Activated naive CD8-positive, alpha-beta T cell treated with anti-CD3 and anti-CD28 coated beads, Interleukin-2, amount 50 U/mL, for 24 hours (primary cell): ENCODE measurements at places on chromosomes 6 and 20.

DNA sequence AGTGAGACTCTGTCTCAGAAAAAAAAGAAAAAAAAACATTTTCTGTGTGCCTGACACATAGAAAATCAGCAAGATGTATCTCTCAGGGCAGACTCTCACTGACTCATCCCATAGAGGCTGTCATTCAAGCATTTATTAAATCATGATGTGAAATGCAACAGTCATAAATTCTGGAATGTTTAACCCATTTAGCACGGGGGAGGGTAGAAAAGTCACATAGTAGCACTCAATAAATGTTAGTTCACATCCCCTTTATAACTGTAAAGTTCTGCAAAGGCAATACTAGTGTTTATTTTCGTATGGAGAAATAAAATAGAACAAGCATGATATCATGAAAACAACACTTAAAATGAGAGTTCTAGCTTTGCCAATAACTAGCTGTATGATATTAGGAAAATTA lies 15.5 kb upstream of the CARMIL1 start:
- no peak for DNase-seq

GRCh38 chr6:7617801-7618764 lies 28.1 kb downstream of the SNRNP48 start:
- DNase-seq = peak; percentile 4

DNA sequence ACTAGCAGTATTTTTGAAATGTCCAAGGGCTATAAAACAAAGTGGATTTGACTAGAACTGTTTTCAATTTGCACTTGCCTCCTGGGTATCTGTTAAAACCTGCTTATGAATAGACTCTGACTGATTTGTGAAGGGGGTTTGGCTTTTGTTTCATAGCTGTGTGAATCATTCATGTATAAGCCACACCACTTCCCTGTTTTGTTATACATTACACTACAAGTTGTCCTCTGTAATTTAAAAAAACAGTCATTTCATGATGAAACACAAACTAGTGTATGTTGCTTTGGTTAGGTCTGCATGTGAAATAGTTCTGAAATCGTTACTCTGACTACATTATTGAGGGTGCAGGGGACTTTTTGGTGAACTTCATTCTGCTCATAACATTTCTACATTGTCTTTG lies 121.7 kb downstream of the NKAIN2 start:
- DNase-seq = no peak

DNA sequence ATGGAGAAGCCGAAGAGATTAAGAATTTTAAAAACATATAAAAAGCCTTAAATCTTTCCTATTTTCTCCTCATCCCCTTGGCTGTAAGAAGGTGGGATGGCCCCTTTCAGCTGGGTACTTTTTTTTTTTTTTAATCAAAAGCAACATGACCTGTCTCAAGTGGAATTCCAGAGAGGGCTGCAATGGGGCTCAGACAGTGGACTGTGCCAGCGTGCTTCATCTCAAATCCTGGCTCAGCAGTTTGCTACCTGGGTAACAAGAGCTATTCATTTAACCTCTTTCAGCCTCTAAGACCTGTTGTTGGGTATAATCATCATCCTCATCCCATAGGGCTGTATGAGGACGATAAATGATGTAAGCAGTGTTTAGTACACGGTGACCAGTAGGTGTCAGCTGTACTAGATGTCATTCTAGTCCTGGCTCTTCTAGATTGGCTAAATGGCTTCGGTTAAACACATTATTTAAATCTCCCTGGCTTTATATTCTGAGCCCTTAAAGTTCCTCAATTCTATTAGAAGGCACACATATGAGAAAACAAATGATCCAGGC lies 6.9 kb upstream of the PPP1R3G start:
- DNase-seq = no peak

GRCh38 chr20:45863543-45864470 lies 6.4 kb downstream of the ZSWIM3 start:
- no peak for DNase-seq

- DNase-seq = no peak
Observed at GRCh38 chr6:145428706-145429105, 306.6 kb downstream of the EPM2A start.

DNA sequence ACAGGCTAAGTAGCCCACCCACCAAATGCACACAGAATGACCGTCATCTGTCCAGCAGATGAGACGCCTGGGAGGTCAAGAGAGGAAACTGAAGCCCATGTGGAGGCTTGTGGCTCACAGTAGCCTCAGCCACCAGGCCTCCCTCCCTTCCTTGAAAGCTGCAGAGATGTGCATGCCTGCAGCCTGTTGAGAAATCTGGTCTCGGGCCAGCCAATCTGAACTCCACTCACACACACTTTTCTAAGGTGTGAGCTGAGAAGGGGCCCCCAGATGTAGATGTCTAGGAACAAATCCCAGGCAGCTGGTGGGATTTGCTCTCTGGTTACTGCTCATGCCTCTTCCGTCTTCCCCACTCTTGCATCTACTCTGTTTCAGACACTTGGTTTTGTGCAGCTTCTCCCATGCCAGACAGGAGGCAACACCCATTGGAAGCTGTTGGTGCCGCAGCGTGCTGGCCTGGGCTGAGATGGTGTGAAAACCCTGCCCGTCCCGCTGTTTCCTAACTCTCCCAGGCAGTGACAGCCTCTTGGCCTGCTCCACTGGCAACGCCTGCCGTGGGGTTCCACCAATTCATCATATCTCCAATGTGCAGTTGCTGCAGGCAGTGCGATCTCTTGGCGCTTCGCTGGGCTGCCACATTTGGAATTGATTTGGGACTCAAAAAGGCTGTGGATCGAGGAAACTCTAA lies 24.1 kb upstream of the PAX1 start:
- no peak for DNase-seq

GRCh38 chr6:110688661-110689268 lies 126.5 kb downstream of the CDK19 start:
- DNase-seq = no peak

GRCh38 chr6:54195637-54196036 lies 84.4 kb downstream of the MLIP start:
- no peak for DNase-seq

DNA sequence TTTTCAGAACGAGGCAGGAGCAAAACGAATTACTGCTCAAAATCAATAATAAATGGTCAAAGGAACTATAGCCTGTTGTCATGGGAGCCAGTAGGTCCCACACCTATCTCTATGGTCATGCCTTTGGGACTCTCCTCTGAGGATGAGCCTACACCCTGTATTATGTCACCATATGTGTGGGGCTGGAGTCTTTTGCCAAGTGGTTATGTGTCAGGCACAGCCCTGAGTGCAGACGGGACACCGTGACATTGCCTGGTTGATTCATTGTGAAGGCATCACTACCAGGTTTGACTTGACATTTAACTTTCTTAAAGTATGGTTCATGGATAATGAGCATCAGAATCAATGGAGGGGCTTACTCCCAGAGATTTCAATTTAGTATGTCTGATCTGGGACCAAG lies 23.6 kb downstream of the BMP6 start:
- no peak for DNase-seq

DNA sequence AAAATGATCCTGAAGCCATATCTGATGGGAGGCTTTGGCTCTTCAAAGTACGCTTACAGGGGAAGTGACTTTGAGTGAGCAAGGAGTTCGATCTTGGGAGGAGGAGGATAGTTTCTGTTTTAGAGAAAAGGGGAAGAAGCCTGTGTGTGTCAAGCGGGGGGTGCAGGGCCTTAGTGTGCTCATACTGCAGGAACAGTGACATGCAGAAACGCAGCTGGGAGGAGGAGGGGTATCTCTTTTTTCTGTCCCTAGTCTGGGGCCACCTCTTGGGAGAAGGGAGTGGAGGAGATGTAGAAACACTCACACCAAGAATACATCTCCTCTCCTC lies 19.8 kb downstream of the SIRPD start:
- no peak for DNase-seq

- peak; percentile 30 for DNase-seq
Observed at GRCh38 chr6:158816803-158817727, 2.1 kb downstream of the EZR start.

GRCh38 chr20:4774207-4774606 lies 52.5 kb downstream of the PRND start:
- DNase-seq = no peak

GRCh38 chr6:140540743-140541142 lies 1166.3 kb upstream of the CITED2 start:
- no peak for DNase-seq

GRCh38 chr20:47353692-47354463 lies 2.6 kb downstream of the ZMYND8 start:
- DNase-seq = no peak

DNA sequence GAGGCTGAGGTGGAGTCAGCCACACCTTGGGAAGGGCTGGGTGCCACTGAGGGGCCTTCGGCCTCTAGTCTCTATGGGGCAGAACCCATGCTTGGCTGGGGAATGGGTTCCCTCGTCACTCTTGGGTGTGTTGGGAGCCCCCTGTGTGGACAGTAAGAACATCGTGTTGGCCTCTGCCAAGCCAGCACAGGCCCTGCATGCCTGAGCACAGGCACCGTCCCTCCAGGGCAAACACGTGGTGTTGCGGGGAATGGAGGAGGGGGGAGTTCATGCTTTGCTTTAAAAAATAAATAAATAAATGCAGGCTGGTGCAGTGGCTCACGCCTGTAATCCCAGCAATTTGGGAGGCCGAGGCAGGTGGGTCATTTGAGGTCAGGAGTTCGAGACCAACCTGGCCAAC lies 63.0 kb downstream of the EZR start:
- DNase-seq = no peak

- DNase-seq = no peak
Observed at GRCh38 chr6:158639056-158639455, 5.5 kb downstream of the DYNLT1 start.

DNA sequence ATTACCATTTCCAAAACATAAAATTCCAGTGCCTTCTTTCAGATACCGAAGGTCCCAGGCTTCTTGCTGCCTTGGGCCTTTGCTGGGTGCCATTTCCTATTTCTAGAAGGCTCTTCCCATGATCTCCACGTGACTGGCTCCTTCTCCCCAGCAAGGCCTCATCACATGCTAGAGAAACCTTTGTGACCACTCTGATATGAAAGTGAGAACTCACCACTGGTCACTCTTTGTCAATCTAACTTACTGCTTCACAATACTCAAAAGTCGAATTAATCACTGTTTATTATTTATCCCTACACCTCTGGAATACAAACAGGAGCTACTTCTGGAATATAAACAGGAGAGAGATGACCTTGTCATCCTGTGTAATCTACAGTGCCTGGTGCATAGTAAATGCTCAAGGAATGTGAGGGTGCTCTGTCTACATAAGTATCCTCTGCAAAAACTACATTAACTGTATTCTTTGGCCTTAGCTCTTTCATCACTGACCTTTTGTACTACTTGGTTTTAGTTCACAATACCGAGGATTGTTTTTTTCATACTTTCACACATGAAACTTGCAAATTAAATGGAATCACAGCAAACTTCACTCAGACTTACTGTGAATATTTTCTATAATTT lies 1.6 kb downstream of the STX7 start:
- no peak for DNase-seq

DNA sequence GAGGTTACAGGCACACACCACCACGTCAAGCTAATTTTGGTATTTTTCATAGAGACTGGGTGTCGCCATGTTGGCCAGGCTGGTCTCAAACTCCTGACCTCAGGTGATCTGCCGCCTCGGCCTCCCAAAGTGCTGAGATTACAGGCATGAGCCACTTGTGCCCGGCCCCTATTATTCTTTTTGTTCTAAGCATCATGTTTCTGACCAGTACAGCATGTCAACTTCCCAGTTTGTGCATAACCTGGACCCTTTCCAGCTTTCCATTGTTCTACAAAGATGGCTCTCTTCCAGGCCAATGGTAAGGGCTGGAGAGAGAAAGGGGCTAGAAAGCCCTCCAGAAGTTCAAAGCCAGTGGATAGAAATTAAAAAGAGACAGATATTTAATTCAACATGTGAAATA lies 91.3 kb upstream of the TNFAIP3 start:
- no peak for DNase-seq

DNA sequence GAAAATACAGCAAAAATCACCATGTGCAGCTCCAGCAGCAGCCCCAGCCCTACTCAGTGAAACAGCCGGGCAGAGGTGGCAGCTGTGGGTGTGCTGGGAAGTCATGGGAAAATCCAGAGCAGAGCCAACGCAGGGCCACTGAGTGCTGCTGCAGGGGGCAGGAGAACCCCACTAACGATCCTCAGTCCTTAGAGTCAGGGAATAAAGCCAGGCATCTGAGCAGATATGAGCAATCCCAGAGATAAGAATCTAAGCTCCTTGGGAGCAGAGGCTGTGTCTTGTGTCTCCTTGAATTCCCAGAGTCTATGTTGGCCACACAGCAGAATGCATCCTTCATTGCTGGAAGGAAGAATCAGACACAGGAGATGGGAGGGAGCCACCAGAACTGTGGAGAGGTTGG lies 493.1 kb upstream of the MAP3K7 start:
- DNase-seq = no peak

- no peak for DNase-seq
Observed at GRCh38 chr6:37694259-37694658, 3.4 kb downstream of the MDGA1 start.

- DNase-seq = no peak
Observed at GRCh38 chr6:155054491-155055250, 59.6 kb downstream of the TIAM2 start.

DNA sequence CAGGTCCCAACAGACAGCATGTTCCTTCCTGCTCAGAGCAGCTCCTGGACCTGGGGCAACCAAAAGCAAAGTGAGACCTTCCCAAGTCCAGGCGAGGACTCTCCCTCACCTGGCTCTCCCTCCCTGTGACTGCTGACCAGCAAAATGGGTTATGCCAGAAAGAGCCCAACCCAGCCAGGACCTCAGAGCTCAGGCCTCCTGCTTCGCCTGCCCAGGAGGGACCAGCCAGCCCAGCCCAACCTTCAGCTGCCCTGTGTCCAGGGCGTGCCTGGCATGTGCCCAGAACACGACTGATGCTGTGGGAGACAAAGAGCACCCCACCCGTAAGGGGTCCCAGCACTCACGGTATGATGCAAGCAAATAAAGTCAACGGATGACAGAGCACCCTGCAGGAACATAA lies 74.0 kb upstream of the CST7 start:
- no peak for DNase-seq

DNA sequence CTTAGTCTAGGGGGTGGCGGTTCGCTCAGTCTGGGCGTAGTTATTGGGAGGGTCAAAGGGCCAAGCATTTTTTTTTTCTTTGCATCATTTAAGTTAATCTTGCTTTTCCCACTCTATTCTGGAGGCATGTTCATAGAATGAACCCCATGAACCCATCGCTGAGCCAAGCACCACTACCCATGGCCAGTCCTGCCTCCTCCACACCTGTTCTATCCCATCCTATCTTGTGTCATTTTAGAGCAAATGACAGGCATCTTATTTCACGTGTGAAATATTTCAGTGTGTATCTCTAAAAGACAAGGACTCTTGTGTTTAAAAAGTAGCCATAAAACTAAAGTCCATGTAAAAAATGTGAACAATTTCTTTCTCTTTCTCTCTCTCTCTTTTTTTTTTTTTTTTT lies 13.9 kb downstream of the SRC start:
- DNase-seq = no peak
